Tibial nerve (tissue), 4 donors: ENCODE measurements at places on chromosomes 5 and 9. TPM values are rescaled to one million over a fixed set of nuclear protein-coding genes. Genes with fewer than 3 reads are reported as not detected.

- DNase-seq: no peak
Measured at GRCh38 chr5:67807439-67807888, 408.1 kb upstream of the PIK3R1 start.

DNA sequence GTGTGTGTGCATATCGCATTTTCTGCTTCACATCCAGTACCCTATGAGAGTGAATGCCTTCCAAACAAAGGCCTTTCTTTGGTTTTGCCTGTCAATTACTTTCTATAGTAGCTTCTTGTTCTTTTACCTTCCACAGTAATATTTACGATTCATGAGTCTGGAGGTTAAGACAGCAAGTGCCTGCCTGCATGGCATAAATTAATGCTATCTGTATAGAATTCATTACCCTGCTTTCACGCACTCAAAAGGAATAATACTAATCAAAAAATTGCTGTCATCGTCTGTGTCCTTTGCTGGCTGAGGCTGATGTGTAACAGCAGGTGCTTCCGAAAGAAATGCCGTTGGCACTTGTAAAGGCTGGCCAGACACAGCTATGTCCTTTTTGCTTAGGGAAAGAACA is 1304.4 kb upstream of the CDH6 start:
- no peak for DNase-seq

GRCh38 chr9:117258184-117258866 is 156.5 kb downstream of the ASTN2 start:
- DNase-seq: no peak

The KLHL3 gene
- 35.7 TPM for total RNA-seq

The SLC12A2 gene
- 87.9 TPM for total RNA-seq
